ENCODE measurements at places on chromosomes 12 and 14.

DNA sequence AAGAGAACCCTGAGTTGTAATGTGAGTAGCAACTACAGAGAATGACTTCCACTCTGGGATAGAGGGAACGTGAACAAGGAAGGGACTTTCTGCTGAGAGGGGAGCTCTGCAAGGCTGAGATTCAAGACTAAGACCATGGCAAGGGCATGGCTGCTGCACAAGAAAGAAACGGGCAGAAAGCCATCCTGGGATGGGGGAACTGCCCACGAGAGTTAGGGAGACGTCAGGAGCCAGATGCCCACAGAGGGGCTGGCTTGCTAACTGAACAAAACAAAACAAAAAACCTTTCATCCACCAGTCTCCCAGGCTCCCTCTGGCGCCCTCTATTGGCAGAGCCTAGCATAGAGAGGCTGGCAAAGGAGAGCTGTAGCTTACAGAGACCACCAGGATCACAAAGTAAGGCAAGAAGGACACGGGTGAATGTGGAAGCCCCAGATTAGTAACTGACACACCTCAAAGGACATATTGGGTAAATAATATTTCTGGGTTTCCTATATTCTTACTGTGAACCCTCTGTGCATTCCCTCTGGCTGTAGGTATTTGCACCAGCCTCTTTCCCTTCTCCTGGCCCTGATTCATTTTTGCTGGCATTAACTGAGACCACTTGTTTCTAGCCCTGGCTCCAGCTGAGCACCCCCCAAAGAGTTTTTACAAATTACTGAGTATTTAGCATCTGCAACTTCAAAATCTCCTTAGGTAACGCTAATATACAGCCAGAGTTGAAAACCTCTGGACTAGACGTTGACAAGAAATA, 338.3 kb downstream of the EMP1 start:
- peak; percentile 59 for DNase-seq

DNA sequence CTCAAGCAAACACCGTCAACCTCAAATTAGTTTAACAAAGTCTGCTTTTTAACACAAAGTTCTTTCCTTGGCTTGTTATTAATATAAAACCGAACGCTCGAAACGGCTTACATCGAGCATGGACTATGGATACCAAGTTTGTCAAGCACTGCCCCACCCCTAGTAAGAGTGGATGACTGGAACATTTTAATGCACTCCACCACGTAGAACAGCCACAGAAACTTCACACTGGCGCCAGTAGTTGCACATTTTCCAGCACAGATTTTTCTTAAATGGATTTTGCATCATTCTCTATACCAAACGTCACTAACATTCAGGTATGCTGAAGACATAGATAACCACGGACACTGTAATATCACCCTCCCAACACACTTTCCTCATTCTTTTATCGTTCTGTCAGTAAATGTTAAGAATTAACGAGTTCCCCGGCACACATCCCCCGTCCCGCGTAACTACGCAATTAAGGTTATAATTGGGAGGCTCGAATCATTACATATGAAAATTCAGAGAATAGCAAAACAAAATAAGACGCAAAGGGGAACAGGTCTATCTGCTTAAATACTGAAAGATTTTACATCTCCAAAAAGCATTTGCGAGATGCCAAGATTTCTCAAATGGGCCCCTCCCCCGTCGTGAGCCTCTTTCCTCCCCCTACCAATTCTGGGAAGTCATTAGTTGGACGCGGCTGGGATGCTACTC, 990 bp downstream of the FERMT2 start:
- DNase-seq, result peak; percentile 68

- DNase-seq, result peak; percentile 82
Observed at GRCh38 chr12:108804271-108804953, 53.0 kb downstream of the SSH1 start.

DNA sequence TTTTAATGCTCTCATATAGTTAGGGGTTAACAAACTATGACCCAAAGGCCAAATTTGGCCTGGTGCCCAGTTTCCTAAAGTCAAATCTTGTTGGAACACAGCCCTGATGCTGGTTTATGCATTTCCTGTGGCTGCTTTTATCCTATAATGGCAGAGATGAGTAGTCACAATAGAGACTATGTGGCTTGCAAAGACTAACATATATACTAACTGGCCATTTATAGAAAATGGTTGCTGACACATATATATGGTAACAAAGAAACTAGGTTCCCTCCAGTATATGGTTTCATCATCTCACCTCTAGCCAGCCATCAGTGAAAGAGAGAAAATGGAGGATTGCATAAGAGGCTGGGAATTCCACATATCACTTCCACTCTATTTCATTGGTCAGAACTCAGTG, 10.8 kb downstream of the NAV3 start:
- DNase-seq, result no peak

- DNase-seq, result no peak
Observed at GRCh38 chr14:100371773-100372172, 48.6 kb downstream of the SLC25A47 start.

DNA sequence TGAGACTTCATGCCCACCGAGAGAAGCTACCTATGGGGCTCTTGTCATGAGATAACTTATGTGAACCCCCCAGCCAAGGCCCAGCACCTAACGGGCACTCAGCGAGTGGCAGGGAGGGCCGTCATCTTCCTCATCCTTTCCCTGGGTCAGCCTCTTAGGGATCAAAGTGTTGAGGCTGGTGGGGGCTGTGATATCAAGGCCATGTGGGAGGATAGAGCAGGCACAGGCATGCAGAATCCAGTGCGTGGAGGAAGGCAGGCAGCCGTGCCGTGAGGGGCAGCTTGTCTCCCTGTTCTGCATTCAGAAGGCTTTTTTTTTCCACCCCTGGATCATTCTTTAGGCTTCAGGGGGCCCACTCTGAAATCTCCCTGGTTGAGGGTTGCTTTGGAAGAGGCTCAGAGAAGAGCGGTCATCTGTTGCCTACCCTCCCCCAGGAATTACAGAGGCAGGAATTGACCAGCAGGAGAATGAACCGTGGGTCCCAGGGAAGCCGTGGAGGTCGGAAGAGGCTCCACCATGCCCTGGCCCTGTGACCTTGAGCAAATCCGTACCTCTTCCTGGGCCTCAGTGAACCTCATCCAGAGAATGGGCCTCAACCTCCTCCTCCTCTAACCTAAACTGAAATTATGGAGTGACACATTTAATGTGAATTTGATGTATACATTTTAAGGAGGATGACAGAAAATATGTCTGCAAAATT, 62.8 kb downstream of the BEGAIN start:
- DNase-seq, result no peak

GRCh38 chr14:76956316-76957090, 72.0 kb downstream of the IRF2BPL start:
- DNase-seq, result peak; percentile 81

GRCh38 chr12:22876262-22876661, 251.3 kb downstream of the ETNK1 start:
- DNase-seq, result no peak

- no peak for DNase-seq
Observed at GRCh38 chr14:67533754-67534085, 630 bp downstream of the PLEKHH1 start.

GRCh38 chr14:98543074-98543473, 728.9 kb downstream of the BCL11B start:
- no peak for DNase-seq

DNA sequence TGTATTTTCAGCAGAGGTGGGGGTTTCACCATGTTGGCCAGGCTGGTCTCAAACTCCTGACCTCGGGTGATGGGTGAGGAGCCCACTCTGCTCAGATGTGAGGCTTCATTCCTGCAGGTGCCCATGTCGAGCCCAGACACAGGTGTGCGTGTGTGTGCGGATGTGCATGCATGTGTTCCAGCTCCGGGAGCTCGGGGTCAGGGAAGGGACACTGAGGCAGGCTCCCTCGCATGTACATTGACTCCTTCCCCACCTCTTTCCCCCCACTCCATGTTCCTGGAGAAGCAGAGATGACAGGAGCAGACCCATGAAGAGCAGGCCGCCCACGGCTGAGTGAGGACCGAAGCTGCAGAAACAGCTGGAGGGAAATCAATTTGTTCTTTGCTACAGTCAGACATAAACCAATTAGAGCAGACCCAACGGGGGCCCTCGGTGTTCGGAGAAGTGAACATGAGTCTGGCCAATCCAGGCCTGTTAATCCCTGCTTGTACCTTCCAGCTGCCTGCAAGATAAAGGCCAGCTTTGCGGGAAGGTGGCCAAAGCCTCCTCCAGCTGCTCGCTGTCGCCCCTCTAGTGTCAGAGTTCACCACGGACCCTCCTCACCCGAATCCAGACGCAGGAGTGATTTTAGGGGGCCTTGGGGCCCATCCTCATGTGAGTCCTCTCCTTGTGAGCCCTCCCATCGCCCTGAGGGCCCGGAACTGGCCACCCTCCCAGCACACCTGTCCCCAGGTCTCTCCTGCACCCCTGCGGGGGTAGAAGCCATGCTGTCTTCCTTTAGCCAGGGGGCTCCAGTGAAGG, 321.0 kb upstream of the RTL1 start:
- DNase-seq, result peak; percentile 56

DNA sequence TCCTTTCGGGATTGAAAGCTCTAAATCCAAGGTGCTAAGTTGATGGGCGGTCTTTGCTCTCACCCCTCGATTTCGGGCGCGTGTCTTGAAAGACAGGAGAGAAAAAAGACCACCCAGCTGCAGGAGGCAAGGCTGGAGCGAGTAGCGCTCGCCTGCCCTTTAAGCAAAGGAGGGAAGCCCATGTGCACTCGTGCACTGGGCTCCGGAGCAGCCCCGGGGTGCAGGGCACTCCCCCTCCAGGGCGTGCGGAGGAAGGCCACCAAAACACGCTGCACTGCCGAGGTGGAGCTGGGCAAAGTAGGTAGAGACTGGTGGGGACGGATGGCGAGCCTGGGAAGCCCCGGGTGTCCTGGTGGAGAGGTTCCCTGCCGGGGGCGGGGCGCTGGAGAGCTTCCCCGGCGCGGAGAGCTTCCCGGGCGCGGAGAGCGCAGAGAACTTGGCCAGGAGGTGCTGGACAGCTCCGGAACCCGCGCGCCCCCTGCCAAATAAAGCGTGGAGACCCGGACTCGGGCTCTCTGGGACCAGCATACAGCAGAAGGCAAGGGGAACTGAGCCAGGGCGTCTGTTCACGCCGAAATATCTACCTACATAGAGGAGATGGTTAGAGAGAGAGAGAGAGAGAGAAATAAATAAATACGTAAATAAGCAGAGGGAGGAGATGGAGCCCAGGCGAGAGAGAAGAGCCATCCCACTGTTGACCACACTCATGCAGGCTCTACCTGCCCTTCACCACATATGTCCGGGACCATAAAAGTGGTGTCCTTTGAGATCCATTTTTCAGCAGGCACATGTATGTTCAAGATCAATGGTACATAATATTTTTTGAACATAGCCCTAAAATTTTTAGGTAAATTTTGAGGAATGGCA, 662 bp upstream of the NELL2 start:
- DNase-seq, result peak; percentile 35

- DNase-seq, result no peak
Observed at GRCh38 chr12:26520869-26521268, 312.1 kb downstream of the ITPR2 start.

DNA sequence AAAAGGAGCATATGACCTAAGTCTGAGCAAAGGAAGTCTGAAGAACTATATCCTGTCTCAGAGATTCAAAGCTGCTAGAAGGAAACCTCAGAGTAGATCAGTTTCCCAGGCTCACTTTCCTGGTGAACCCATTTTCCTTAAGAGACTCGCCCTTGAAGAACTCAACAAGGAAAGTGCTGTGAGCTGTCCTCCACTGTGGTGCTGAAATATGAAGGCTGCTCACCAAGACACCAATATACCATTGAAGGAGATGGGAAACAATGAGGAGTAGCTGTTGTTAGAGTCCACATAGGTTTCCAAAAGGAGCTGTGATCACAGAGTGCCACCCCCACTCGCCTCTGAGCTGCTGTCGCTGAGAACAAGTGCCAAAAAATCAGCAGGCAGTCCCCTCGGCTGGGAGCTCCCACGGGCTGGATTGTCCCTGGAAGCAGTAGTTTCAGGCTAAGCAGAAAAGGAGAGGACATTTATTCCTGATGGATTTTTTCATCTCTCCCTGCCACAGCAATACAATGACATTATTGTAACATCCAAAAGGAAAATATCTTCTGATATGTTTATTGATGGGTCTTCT, 282.1 kb downstream of the RPS29 start:
- DNase-seq, result peak; percentile 43

DNA sequence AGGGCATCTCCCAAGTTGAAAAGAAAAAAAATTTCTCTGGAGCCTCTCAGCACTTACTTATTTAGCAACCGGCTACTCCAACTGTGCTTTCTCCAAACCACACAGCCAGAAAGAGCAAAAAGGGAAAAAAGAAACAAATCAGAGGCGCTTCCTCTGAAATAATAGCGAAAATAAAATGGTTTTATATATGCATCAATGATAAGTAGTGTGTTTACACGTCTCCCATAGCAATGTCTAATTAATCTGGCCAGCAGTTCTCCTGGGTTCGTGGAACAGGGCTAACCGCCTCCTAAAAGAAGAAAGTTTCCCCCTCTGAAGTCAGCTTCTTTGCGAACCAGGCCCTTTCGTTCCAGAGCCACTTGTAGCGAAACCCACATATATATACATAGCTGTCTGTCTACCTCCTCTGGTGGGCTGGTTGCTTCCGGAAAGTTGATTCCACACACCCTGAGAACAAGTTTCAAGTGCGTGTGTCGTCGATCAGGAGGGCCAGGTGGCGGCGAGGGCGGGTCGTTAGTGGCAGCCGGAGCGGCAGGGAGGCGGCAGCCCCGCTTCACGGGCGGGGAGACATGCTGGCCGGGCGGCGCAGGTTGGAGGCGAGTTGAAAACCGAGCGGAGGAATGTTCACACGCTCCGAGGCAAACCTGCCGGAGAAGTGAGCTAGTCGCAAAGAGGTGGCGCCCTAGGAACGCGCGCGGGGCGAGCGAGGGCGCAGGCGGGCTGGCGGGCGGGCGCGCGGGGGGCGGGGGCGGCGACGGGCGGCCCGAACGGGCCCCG, 2.7 kb downstream of the PTHLH start:
- DNase-seq, result peak; percentile 45

DNA sequence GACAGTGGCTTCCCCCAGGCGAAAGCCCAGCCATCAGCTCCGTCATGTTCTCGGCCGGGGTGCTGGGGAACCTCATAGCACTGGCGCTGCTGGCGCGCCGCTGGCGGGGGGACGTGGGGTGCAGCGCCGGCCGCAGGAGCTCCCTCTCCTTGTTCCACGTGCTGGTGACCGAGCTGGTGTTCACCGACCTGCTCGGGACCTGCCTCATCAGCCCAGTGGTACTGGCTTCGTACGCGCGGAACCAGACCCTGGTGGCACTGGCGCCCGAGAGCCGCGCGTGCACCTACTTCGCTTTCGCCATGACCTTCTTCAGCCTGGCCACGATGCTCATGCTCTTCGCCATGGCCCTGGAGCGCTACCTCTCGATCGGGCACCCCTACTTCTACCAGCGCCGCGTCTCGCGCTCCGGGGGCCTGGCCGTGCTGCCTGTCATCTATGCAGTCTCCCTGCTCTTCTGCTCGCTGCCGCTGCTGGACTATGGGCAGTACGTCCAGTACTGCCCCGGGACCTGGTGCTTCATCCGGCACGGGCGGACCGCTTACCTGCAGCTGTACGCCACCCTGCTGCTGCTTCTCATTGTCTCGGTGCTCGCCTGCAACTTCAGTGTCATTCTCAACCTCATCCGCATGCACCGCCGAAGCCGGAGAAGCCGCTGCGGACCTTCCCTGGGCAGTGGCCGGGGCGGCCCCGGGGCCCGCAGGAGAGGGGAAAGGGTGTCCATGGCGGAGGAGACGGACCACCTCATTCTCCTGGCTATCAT, 663 bp downstream of the PTGER2 start:
- DNase-seq, result peak; percentile 31

- no peak for DNase-seq
Observed at GRCh38 chr14:70660967-70661893, 19.5 kb downstream of the TTC9 start.

All from muscle of arm (tissue), 14 donors.